Peyer's patch (tissue), 4 donors: ENCODE measurements at places on chromosomes 5 and 9. TPM values are rescaled to one million over a fixed set of nuclear protein-coding genes. Genes with fewer than 3 reads are reported as not detected.

GRCh38 chr9:129752900-129753729 is at the start of gene PTGES:
Gene PTGES (minus strand): TSS chr9:129753042. CDS start chr9:129753012, 30 bp downstream.
- H3K36me3 ChIP-seq = no peaks in the 10 kb centered on the region
- peak within 1 kb of the TSS; percentile 22 for H3K4me3 ChIP-seq
- H3K27ac ChIP-seq = peak within 1 kb of the TSS; percentile 43
- H3K4me1 ChIP-seq = no peaks in the 10 kb centered on the region

GRCh38 chr5:133392448-133392847 is 219.9 kb downstream of the FSTL4 start:
- DNase-seq = no peak
- H3K36me3 ChIP-seq = no peaks in the 10 kb centered on the region
- H3K27me3 ChIP-seq = no peaks in the 10 kb centered on the region
- H3K27ac ChIP-seq = no peak overlapping the region
- no peak overlapping the region for H3K4me3 ChIP-seq

DNA sequence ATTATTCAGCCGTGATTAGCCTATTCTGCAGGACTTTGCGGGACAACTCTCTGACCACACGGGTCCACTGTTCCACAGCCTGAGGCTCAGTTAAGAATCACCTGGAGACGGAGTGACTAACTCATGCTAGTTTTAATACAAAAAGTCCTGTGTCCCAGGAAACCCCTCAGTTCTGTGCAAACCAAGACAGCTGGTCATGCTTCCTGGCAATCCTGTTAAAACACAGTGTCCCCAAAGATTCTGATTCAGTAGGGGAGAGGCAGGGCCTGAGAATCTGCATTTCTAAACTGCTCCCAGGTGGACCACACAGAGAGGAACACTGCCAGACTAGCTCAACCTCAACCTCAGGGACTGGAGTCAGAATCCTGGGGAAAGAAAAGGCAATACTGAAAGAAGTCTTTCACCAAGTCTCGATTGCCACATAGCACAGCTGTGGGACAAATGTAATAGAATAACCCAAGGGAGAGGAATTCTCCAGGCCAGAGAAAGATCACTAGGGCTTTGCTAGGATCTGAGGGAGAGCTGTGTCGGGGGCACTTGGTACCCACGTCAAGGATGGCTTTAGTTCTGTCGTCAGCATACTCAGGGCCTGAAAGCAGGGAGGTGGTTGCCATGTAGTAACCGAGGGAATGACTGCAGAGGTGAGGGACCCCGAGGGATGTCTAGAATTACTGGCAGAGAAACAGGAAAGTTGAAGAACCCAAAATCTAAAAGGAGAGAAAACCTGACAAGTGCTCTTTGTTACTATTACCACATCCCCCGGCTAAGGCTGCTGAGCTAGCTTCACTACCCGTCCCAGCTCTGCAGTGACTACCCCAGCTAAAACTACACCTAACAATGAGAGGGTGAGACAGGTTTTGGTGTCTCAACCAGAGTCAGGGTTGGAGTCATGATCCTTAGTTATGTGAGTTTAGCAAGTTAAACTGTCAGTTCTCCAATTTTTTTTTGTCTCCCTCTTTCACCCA is 8.6 kb downstream of the SUSD1 start:
- H3K27me3 ChIP-seq = no peaks in the 10 kb centered on the region
- no peak overlapping the region for H3K4me3 ChIP-seq
- peak overlapping the region; percentile 18 for H3K27ac ChIP-seq
- DNase-seq = no peak

COX7C gene
- total RNA-seq = 436 TPM

PCDHA1 gene
- total RNA-seq = not detected

CACNA1B gene
- total RNA-seq = not detected
